Iris pigment epithelial cell (primary cell): ENCODE measurements at places on chromosomes 16 and 17.

GRCh38 chr17:76781056-76781982, 43.4 kb downstream of the MFSD11 start:
- no peak for DNase-seq

GRCh38 chr17:9487406-9487805, 88.2 kb downstream of the STX8 start:
- DNase-seq: peak; percentile 36

GRCh38 chr16:79912592-79913310, 312.2 kb upstream of the MAF start:
- peak; percentile 9 for DNase-seq

DNA sequence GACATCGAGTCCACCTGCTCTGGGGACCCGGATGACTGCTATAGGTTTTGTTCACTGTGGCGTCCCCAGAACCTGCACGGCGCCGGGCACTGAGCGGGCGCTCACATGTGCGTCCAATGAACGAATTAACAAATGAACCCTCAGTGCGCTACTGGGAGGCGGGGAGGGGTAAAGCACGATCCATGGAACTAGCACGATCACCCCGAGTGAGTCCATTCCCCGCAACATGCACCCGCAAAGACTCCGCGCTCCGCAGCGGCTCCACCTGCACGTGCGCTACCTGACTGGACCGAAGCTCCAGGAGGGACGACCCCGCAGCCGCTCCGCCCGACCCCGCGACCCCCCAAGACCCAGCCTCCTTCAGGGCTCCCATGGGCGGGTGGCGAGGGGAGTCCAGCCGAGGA, 491 bp downstream of the TRAP1 start:
- DNase-seq: peak; percentile 26

DNA sequence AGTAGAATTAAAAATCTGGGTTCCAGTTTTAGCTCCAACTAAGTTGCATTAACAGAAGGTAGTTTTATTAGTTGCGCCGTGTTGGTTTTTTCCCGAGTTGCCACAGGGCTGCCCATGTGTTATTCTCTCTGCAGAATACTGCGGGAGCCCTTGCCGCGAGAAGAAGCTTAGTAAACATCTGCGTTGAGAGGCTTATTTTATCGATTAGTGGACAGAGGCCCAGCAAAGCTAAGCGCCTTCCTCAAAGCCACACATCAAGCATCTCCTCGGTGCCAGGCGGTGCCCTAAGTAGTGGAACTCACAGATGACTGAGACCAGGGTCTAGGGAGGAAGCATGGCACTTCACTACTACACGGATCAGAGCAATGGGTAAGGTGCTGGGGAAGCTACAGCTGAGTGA, 212.3 kb upstream of the IRX5 start:
- DNase-seq: no peak

GRCh38 chr16:4320571-4321137, 4.8 kb downstream of the GLIS2 start:
- no peak for DNase-seq

GRCh38 chr16:58628845-58629732, 537 bp downstream of the CNOT1 start:
- peak; percentile 43 for DNase-seq

GRCh38 chr17:41970901-41971331, 4.3 kb downstream of the CNP start:
- no peak for DNase-seq

DNA sequence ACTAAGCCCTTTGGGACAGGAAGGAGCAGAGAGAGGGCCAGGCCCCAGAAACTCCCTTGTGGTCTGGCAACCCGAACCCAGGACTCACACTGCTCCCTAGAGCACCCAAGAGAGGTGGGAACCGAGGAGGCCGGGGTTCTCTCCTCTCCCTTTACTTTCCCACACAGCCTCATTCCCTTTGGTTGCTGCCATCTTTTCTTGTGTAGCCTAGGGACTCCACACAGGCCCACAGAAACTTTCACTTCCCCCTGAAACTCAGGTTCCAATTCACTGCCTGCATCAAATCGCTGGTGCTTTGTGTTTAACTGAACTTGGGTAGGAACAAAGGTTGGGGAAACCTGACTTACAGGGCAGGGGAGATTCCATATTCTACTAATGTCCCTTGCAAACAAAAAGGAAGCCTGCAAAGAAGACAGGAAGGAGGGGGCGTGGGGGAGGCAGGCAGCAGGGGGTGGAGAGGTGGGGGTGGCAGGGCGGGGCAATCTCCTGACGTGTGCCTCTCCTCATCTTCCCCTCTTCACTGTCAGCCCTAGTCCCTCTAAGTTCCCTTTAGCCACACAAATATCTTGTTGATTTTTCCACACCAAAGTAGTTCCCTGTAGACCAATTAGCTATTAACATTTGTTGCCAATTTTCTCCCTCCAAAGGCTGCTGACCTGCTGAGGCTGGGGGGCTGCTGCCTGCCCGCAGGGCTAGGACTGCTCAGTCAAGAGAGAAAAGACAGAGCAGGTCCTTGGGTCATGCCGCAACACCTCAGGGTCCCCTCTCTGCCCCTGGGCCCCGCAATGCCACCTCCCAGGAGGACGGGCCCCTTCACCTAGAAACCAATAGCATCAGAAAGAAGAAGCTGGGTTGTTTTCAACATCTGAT, 8.0 kb downstream of the ST3GAL2 start:
- peak; percentile 40 for DNase-seq

DNA sequence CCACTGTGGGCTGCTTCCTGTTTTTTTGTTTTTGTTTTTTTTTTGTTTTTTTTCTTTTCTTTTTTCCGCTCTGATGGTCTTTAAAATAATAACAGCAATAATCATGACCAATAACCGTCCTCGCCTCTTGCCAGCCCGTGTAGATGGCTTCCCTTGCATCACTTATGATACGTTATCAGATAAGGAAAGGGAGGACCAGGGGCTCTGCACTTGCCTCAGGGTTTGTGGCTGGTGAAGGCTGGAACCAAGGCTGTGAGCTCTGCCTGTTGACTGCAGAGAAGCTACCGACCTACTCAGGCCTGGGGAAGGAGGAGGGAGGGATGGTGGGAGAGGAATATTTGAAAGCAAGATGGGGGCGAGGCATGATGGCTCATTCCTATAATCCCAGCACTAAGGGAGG, 114.0 kb upstream of the SDK2 start:
- DNase-seq: no peak

DNA sequence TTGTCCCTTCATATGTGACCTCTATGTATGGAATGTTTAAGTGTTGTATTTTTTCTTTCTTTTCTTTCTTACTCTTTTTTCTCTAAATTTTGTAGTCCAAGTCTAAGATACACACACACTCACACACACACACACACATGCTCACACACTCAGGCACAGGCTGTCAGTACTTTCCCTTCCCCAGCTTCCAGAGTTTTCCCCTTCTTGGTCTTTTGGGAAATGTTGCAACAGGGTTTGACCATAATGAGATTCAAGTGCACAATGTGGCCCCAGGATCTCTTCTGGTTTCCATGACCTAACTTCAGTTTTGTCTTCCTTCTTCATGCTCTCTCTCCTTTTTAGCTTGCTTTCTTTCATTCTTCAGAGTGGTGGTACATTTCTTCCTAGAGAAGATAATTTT, 289.8 kb upstream of the FOXF1 start:
- no peak for DNase-seq

GRCh38 chr17:57343717-57344116, 87.4 kb downstream of the MSI2 start:
- no peak for DNase-seq

DNA sequence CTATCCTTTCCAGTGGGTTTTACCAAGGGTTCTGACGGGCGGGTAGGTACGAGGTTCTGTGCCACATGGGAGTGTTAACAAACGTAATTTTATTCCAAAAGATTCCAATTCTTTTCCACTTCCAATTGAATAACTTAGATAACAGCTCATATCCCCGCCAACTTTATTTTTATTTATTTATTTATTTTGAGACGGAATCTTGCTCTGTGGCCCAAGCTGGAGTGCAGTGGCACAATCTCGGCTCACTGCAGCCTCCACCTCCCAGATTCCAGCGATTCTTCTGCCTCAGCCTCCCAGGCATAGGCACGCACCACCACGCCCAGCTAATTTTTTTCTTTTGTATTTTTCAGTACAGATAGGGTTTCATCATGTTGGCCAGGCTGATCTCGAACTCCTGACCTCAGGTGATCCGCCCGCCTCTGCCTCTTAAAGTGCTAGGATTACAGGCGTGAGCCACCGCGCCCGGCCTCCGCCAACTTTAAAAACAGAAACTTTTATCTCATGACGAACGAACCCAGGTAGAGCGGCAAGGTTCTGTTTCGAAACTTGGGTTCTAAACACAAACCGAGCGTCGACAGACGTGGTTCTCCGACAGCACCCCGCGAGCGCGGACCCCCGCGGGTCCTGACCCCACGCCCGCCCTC, 613 bp downstream of the ECI1 start:
- DNase-seq: peak; percentile 43

- no peak for DNase-seq
Measured at GRCh38 chr16:26672206-26672605, 394.5 kb upstream of the C16orf82 start.

DNA sequence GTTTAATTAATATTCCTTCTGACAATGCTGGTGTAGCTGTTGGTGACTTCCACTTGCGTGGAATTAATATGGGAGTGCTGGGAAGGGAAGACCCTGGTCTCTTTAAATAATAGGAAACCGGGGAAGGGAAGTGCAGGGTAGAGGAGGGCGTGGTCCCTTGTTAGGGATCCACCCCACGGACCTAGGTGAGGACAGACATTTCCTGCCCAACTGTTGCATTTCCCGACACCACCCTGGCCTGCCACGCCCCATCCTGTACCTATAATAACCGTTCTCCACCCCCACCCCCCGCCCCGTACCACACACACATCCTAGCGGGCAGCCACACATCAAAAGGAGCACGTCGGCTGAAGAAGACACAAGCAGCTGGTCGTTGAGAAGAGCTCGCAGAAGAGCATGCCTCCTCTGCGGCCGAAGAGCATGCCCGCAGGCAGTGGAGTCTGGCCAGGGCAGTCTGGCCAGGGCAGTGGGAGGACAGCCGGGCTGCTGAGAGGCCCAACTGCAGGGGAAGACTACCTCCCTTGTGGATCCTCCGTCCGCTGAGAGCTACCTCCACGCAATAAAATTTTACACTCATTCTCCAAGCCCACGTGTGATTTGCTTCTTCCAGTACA, 36.8 kb upstream of the MMD start:
- DNase-seq: no peak

- peak; percentile 74 for DNase-seq
Measured at GRCh38 chr17:5772720-5773119, 188.4 kb upstream of the NLRP1 start.

GRCh38 chr16:54052271-54052670, 234.3 kb downstream of the IRX3 start:
- no peak for DNase-seq

- DNase-seq: peak; percentile 93
Measured at GRCh38 chr17:7483255-7484066, 705 bp upstream of the POLR2A start.

DNA sequence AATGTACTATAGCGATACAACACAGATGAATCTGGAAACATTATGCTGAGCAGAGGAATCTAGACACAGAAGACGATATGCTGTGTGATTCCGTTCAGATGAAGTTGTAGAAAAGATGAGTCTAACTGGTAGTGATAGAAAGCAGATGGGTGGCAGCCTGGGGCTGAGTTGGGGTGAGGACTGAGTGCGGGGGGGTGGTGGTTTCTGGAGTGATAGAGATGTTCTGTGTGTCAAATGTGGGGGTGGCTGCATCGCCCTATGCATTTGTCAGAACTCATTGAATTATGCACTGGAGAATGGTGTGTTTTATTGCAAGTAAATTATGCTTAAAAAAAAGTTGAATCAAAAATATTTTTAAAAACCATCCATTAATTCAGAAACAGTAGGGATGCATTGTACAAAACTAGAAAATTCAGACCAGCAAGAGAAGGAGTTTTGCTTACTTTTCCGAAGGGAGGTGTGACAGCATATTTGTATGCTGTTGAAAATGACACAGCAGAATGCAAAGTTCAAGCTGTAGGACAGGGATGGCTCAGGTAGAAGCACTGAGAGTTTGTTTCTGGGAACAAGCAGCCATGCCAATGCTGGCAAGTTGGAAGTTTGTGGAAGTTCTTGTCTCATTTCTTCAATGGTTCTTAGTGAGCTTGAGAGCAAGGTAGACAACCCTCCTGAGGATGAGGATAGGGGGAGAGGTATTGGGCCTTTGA, 13.0 kb upstream of the DRG2 start:
- DNase-seq: no peak

DNA sequence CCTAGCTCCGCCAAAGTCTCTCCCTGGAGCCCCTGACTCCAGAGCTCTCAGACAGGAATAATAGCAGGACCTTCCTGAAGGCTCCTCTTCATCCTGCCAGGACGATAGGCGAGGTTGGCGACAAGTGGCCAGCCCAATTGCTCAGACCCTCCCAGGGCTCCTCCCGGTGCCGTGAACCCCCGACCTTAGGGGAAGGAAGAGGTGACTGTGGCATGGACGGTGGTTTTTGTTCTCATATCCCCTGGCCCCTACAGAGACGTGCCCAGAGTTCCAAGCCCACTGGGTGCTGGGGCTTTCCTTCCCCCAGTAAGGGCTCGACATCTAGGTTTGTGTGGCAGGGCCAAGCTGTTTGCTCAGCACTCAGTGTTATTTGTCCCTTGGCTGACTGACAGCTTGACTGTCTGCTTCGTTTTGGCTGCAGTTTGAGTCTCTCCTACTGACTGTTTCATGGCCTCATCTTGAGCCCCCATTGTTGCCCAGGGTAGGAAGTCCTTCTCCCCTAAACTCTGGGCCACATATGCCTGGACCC, 4.6 kb upstream of the ADCY7 start:
- no peak for DNase-seq

- no peak for DNase-seq
Measured at GRCh38 chr16:85081765-85082164, 30.5 kb downstream of the CIBAR2 start.

GRCh38 chr17:70564006-70564620, 394.8 kb downstream of the KCNJ2 start:
- peak; percentile 68 for DNase-seq

- DNase-seq: no peak
Measured at GRCh38 chr17:77345260-77345910, 204.6 kb downstream of the SEC14L1 start.

DNA sequence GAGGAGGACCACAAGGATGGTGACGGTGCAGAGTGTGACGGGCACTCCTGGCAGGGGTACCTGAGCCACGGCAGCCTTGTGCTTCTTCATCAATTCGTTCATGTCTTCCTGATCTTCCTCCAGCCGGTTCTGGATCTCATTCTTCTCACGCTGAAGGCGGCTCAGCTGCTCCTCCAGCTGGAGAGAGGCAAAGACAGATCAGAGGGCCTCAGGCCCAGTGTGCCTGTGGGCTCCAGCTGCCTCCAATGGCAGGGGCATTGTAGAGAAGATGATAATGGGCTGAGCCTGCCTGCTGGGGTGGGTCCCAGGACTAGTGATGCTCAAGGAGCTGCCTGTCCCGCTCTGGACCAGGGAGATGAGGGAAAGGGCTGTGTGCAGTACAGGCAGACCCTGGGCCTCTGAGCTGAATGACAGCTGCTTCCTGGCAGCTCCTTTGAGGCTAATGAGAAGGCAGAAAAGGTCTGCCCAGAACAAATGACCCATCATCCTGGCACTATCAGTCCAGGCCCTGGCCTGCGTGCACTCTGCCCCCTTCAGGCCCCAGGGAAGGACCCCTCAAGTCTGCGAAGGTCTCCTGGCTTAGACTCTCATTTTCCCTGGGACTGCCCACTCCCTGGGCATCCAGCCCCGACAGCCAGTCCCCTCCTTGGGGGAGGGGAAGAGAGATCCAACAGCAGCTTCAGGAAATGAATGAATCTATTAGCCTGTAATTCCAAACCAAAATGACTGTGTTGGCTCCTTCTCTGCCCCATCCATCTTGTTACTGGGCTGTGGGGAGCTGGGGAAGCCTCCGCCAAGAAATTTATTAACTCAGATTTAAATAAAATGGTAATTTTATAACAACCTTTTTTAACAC, 48.0 kb downstream of the PIPOX start:
- no peak for DNase-seq

GRCh38 chr17:49922095-49922494, 46.9 kb upstream of the DLX4 start:
- no peak for DNase-seq
